Ammon's horn (tissue), 1 donor: ENCODE measurements at places on chromosomes 5 and 9.

DNA sequence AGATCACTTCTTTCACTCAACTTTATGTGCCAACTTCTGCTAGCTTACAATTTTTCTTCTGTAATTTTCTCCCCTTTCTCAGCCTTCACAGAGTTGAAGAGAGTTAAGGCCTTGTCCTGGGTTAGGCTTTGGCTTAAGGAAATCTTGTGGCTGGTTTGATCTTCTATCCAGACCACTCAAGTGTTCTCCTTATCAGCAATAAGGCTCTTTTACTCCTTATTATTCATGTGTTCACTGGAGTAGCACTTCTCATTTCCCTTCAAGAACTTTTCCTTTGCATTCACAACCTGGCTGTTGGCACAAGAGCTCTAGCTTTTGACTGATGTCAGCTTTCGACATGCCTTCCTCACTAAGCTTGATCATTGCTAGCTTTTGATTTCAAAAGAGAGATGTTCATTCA lies 86.9 kb upstream of the ALDH1B1 start:
- DNase-seq, result no peak

DNA sequence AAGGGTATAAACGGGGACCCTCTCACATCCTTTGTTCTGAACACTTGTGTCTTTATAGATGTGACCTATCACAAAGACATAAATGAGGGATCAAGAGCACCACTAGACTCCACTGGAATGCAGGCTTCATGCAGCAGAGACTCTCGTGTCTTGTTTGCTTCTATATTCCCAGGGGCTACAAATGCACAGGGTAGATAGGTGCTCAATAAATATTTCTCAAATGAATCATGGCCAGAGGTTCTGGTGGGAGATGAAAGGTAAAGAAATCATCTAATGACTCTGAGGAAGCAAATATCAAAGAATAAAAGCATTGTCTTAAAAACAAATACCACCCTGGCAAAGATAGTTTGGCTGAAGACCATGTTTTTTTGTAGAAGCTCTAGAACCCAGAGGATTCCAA lies 6.6 kb downstream of the SLC36A3 start:
- DNase-seq, result no peak

- no peak for DNase-seq
Measured at GRCh38 chr5:75245023-75245422, 8.3 kb upstream of the ANKRD31 start.

DNA sequence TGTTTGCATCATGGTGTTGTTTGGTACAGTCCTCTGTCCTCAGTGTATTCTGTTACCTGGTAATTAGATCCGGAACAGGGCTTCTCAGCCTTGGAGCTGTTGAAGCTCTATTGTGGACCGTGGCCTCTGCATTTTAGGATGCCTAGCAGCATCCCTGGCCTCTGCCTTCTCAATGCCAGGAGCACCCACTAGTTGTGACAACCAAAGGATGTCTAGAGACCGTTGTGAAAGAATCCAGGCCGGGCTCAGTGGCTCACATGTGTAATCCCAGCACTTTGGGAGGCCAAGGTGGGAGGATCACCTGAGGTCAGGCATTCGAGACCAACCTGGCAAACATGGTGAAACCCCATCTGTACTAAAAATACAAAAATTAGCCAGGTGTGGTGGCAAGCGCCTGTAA lies 159.6 kb downstream of the CACNA1B start:
- DNase-seq, result no peak

DNA sequence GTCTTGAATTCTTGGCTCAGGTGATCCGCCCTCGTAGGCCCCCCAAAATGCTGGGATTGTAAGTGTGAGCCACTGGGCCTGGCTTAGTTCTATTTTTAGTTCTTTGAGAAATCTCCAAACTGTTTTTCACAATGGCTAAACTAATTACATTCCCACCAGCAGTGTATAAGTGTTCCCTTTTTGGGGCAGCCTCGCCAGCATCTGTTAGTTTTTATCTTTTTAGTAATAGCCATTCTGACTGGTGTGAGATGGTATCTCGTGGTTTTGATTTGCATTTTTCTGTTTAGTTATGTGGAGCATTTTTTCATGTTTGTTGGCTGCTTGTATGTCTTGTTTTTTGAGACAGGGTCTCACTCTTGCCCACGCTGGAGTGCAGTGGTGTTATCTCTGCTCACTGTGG lies 28.2 kb downstream of the CNOT6 start:
- DNase-seq, result no peak

GRCh38 chr5:53343187-53343586 lies 137.2 kb upstream of the FST start:
- no peak for DNase-seq

GRCh38 chr5:133729800-133730199 lies 117.5 kb upstream of the FSTL4 start:
- no peak for DNase-seq

GRCh38 chr9:38249587-38250210 lies 142.8 kb upstream of the ALDH1B1 start:
- no peak for DNase-seq

DNA sequence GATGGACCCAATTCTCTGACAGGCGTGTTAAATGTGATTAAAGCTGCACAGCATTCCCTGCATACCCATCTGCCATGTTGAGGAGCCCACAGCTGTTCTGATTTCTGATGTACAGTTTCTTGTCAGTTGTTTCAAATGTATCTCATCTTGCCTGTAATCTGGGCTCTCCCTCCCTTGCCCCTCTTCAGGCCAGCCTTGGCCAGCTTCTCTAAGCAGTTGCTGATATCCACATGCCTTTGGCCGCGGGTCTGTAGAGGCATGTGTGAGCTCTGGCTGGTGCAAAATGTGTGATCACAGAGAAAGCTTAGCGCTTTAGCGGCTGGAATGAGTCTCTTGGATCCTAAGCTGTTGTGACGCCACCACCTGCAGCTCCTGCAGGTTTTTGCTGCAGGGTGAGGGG lies 332.0 kb downstream of the MLLT3 start:
- DNase-seq, result peak; percentile 9

- no peak for DNase-seq
Measured at GRCh38 chr9:128208946-128209669, 5.9 kb downstream of the DNM1 start.

GRCh38 chr5:112735702-112736101 lies 2.0 kb upstream of the APC start:
- no peak for DNase-seq

GRCh38 chr5:129652349-129653056 lies 95.4 kb upstream of the MINAR2 start:
- DNase-seq, result no peak

DNA sequence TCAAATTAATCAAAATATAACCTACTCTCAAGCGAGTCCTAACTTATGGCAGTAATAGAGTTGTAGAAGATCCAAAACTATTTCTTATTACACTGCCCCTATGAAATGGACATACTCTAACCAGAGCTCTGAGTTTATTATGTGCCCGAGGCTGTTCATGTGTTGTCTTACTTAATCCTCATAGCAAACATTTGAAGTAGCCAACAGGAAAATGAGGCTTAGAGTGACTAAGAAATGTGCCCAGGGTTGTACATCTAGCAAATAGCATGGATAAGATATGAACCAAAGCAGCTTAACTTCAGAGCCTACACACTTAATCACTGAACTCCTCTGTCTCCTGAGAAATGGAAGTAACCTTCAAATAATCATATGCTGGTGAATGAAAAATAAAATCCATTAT lies 1551.7 kb downstream of the MAT2B start:
- DNase-seq, result no peak

DNA sequence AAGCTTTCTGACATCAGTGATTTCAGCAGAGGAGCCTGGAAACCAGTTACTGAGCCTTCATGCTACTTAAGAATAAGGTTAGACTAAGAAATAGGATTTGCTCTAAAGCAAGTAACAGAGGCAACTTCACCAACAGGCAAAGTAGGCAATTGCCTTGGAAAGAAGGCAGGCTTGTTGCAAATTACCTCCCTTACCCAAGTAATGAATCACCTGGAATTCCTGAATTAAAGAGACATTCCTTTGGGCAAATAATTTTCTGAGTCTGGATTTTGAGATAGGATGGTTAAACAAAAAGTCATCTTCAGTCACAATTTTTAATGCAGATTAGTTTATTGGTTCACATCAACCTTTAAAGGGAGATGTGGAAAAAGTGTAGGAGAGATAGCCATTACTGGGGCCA lies 92.8 kb downstream of the ITGA1 start:
- DNase-seq, result no peak

DNA sequence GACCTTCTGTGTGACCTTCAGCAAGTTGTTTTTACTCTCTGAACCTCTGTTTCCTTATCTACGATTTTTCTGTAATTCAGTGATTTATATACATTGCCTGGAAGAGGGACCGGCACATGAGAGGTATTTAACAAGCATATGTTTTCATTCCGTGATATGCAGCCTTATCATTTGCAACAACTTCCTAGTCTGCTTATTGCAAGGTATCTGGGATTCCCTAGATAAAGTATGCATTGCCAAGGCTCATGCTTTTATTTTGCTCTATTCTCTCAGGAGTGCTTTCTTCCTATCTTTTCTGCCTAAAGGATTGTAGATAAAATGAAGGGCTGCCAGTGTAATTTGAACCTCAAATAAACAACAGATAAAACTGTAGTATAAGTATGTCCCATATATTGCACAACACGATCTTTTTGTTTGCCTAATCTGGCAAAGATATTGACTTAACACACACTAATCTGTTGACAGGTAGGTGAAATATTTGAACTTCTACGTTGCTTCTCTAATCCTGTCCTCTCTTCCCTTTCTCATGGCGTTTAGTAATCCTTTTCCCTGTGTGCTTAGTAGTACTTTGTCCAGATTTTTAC lies 377.2 kb upstream of the TNC start:
- no peak for DNase-seq

- DNase-seq, result no peak
Measured at GRCh38 chr9:130943777-130944176, 4.7 kb upstream of the FIBCD1 start.

DNA sequence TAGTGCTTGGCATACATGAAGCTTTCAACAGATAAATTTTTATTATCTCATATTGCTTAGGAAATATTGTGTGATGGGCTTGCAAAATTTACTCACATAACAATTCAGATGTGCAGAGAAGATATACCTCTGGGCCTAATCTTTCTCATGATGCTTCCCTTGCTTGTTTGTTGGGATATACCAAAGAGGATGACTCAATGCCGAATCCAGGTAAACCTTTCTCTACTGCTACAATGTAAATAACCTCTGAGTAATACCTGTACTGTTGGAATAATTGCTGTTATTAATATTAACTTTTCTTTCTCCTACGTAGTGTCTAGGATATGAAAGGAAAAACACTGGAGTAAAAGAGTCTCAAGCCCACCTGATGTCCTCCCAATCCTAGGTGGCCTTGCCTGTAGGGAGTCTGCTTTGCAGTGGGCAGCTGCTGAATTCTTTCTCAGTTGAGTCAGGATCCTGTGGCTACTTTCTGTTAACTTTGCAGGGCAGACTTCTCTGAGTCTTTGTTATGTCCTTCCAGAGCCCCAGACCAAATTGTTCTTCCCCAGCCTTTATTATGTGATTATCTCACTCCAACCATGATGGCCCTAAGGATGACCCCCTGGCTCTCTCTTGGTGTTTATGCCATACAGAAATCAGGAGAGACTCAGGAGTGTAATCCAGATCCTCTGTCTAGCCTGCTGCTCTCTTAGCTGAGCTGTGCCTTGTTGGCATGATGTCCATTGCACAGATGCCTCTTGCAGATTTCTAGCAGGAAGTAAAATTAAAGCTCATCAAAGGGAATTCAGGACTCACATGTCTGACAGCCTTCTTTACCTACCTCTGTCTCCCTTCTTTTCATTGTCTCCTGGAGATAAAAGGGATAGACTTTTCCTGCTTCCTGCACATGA lies 208.1 kb downstream of the SNX18 start:
- no peak for DNase-seq

DNA sequence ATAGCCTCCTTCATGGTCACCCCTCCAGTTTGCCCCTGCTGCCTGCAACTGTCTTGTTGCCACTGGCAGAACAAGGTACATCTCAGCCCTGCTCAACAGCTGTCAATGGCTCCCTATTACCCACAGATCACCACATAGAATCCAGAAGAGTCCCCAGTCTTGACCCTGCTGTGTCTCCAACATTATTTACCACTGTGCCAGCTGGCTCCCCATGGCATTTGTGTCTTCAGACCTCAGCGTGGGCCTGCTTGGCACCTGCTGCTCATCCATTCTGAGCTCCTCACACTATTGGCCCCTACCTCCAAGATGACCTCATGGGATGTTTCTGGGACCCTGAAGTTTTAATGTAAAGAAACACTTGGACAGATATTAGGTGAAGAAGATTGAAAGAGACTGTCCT lies 201.9 kb downstream of the HSPA4 start:
- no peak for DNase-seq

GRCh38 chr5:124868676-124869075 lies 122.2 kb upstream of the ZNF608 start:
- no peak for DNase-seq

DNA sequence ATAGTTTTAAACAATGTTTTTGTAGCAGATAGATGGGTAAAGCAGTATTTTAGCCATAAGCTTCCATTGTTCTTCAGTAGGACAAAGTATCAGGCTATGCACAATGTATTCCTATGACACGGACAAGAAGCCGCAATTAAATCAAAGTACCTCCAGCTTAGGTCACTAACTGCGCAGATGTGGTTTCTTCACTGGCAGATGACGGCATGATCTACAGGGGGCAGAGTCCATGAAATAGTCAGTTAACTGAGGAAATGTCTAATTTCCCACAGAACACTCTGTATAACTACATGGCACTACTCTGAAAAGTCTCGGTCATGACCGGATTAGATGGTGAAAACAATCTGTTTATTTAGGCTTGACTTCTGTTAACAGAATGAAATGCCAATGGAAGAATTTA lies 120.7 kb upstream of the TRPM3 start:
- DNase-seq, result no peak

DNA sequence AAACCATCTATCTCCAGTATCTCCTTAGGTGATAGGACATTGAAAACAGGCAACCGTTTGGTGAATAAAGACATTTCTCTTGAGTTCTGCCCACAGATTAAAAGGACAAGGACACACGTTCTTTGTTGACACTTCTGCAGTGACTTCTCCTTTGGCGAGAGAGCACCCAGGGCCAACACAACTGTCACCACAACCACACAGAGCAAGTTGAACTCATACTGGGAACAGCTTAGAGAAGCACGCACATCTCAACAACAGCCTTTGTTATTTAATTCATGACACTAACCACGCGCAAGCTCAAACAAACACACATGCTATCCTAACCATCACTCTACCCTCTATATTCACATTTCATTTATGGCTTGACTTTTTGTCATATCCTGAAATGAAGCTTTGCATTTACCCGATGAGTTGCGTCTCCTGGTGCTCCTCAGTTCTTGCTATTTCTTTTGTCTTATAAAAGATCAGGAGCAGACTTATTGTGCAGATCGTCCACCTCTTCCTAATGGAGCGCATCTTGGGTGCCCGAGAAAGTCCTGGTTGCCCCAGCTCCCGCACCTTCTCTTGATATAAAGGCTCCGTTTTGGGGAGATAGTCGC lies 543 bp downstream of the ST8SIA4 start:
- DNase-seq, result peak; percentile 21

GRCh38 chr5:11890777-11891176 lies 13.5 kb downstream of the CTNND2 start:
- no peak for DNase-seq

DNA sequence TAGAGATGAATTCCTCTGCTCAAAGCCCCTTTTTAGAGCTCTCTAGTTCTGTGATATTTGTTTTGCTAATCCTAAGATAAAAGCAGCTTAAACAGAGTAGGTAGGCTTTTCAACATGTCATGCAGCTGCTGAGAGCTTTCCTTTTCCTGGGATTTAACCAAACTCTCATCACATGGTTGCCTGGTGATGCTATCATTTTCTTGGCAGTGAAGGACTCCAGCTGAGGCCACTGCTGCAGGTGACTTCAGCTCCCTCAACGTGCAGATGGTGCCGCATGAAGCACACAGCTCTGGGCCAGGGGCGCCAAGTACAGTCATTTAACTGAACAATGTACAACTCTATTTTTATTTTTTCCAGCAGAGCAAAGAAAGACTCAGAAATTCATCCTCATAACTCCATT lies 42.2 kb downstream of the SECISBP2 start:
- peak; percentile 45 for DNase-seq
